ENCODE measurements at places on chromosomes 1 and 21.
A peak's percentile ranks its signal among the peaks of the same experiment; 100 is the strongest.

GRCh38 chr1:51569284-51570062 lies 47.4 kb upstream of the OSBPL9 start:
- DNase-seq: peak; percentile 18

DNA sequence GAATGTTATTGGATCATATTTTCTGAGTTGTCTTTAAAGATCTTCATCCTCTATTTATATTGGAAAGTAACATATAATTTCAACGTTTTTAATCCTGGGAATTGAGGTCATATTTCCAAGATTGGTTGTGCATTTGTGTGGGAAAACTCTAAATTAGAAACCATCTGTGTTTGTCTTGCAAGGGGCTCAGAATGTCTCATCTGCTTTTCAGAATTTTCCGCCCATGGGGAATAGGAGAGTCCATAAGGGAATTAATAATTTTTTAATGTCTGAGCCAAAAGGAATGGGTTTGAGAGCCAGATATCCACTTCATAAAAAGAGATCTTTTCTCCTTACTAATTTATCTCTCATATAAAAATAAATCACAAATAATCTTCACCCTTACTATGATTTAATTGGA lies 84.8 kb upstream of the MAP1LC3C start:
- no peak for DNase-seq

DNA sequence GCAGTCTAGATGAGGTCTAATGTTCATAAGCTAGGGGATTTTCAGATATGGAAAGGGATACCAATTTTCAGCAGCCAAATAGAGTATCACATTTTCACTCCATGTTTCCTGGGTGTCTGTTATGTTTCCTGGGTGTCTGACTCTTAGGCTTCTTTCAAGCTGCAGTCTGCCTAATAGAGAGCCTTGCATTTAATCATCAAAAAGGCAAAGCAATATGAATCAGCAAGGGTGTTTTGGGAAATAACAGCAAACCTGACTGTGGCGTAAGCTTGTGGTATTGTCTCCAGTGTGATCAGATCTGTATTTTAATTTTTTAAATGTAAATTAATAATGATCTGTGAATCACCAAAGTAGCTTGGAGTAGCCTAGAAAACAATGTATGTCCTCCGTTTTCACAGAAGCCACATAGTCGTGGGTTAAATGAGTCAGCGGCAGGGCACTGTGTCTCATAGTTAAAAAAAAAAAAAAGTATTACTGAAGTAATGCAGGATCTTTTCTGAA lies 10.4 kb downstream of the LGALS8 start:
- no peak for DNase-seq

GRCh38 chr1:200231787-200232231 lies 178.0 kb downstream of the ZNF281 start:
- no peak for DNase-seq

DNA sequence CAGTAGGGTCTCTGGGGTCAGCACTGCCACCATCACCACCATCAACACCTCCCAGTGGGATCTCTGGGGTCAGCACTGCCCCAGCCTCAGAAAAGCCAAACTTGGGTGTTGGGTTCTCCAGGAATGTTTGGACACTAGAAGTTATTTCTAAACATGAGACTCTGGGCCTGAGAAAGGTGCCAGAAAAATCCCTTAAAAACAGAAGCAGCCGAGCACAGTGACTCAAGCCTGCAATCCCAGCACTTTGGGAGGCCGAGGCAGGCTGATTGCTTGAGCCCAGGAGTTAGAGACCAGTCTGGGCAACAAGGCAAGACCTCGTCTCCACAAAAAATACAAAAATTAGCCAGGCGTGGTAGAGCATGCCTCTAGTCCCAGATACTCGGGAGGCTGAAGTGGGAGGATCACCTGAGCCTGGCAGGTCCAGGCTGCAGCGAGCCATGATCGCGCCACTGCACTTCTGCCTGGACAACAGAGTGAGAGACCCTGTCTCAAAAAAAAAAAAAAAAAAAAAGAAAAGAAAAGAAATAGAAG lies 470 bp downstream of the PTAFR start:
- no peak for DNase-seq

Data from CD8-positive, alpha-beta memory T cell (primary cell).